NAMALWA (cell line): ENCODE measurements at places on chromosomes 5 and 9.
A peak's percentile ranks its signal among the peaks of the same experiment; 100 is the strongest.

- no peak for DNase-seq
Observed at GRCh38 chr9:130938652-130939404, at the start of gene FIBCD1. TSS of gene FIBCD1 (minus strand) at chr9:130939247. CDS start at chr9:130938607, 640 bp downstream.

DNA sequence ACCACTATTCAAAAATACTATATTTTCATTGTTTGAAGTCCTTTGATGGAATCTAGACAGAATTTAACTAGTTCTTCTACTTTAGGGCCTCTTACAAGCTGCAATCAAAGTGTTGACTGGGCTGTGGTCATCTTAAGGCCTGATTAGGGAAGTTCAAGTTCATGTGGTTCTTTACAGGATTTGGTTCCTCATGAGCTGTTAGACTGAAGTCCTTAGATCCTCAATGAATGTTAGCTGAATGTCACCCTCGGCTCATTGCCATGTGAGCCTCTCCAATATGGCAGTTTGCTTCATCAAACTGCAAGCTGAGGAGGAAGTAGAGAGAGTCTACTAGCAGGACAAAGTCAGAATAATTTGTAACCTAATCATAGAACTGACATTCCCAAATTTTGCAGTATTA, 135.1 kb downstream of the CSNK1G3 start:
- no peak for DNase-seq

DNA sequence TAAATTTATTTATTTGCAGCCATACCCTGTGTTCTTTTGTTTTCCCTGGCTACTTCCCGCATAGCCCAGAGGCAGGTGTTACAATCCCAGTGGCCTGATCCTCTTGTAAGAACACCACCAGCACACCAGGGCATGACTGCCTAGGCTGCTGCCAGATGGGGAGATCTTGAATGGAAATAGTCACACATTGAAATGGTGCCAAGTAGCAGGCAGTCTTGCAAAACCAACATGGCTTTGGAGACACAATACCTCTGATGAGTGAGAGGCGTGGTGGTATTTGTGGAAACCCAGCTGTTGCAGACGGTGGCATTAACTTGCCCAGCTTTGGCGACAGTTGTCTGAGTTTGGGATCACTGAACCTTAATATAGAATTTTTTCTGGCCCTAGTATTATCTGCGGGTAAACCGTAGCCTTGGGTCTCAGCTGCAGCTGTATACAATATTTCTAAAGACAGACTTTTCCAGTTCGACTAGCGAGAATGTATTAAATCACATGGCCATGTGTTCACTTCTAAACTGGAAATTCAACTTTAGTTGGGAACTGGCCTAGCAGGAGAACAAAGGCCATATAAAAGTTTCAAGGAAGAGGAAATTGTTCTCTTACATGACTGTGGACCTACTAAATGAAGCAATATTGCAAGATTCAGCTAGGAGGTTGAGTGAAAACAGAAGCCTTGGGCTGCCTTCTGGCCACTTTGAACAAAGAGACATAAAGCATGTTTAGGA, 277.0 kb downstream of the SMARCA2 start:
- DNase-seq, result peak; percentile 92

DNA sequence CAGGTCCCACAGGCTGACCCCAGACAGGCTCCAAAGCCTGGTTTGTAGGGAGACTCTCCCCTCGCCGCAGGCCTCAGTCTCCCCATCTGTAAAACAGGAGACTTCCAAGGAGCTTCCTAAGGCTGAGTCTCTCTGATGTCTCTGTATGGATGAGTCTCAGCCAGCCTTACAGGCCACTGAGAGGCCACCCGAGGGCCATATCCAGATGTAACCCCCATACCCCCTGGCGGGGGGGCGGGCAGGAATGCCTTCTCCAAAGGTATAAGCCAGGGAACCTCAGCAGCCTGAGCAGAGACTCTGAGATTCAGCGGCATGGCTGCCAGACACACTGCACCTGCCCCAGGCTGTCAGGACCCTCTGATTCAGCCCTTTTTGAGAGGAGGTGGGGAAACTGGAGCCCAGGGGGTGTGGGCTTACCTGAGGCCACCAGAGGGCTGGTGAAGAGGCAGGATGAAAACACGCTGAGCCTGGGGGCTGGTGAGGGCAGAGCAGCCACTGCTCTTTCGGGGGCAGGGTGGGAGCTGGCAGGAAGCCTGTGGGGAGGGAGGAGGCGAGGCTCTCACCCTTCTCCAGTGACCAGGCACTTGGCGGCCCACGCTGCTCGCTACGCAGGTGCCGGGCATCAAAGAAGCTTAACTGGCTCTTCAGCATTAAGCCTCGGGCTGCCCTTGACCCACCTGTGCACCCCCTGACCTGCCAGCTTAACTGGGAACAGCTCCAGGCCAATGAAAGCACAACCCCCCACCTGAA, 5.5 kb upstream of the SUSD3 start:
- DNase-seq, result no peak

DNA sequence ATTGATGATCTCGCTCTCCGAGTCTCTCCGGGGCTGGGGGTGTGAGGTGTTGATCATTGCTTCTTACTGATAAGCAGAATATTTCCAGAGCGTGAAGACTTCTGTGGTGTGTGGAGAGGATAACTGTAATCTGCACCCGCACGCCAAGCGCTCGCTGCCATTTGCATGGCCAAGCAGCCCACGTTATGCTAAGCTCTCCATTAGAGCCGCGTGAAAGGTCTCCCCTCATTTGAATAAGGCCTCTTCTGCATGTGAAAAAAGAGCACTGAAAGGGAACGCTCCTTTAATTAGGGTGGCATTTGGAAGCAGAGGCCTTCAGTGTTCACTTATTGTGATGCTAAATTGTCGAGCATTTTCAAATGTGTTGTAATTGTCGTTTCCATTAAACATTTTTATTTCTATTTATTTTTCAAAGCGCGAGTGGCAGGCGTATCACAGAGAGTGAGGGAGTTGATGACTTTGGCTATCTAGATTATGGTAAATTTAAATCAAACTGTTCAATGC, 163.6 kb upstream of the IRX2 start:
- DNase-seq, result no peak

DNA sequence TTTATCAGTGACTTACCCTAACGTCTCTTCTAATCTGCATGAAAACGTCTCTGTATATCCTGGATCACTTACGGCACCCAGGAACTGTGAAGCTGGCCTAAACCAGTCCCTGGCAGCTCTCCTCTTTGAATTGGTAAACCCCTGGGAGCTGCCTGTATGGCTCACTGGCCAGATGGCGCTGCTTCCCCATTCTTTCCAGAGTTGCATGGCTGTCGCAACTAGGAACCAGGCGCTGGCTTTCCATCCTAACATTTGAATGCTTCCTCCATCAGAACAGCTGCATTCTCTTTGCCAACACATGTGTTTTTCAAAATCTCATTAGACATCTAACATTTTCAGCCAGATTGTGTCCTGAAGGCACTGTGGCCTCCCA, 8.0 kb upstream of the PCA3 start:
- DNase-seq, result no peak
